ENCODE measurements at places on chromosomes 6 and 20. TPM values are rescaled to one million over a fixed set of nuclear protein-coding genes. Genes with fewer than 3 reads are reported as not detected.

The RWDD2A gene
- total RNA-seq, result 5.0 TPM

The ENPP1 gene
- total RNA-seq, result 7.4 TPM

The PTCHD4 gene
- 9.8 TPM for total RNA-seq

The RAB32 gene
- 20.8 TPM for total RNA-seq

The RNF39 gene
- not detected for total RNA-seq

The ACTL10 gene
- 2.5 TPM for total RNA-seq

Measured in fibroblast of the aortic adventitia (primary cell).